Activated naive CD4-positive, alpha-beta T cell treated with anti-CD3 and anti-CD28 coated beads, Interleukin-2, amount 10 ng/mL, durations not matched to agents 5 hours and 36 hours (primary cell): ENCODE measurements at places on chromosomes 3 and 15. TPM values are rescaled to one million over a fixed set of nuclear protein-coding genes. Genes with fewer than 3 reads are reported as not detected.

The ZBBX gene
- total RNA-seq, result not detected

The GOLGA8R gene
- total RNA-seq, result 2.1 TPM

The HCN4 gene
- 0.03 TPM for total RNA-seq

The MINAR1 gene
- 0.58 TPM for total RNA-seq

The ALDH1A2 gene
- not detected for total RNA-seq

The GOLGA8S gene
- 0.07 TPM for total RNA-seq

The CKMT1A gene
- total RNA-seq, result not detected

The GLDN gene
- not detected for total RNA-seq

The GABRA5 gene
- total RNA-seq, result not detected

The FBLN2 gene
- not detected for total RNA-seq

The SEMA6D gene
- total RNA-seq, result not detected

The ARHGEF3 gene
- total RNA-seq, result 102 TPM

The AHSG gene
- not detected for total RNA-seq

The CAND2 gene
- total RNA-seq, result 0.39 TPM
